GM12878 (cell line): ENCODE measurements at places on chromosomes 3 and 15.
A peak's percentile ranks its signal among the peaks of the same experiment; 100 is the strongest.

- no peak for DNase-seq
Measured at GRCh38 chr15:92709110-92709790, 53.7 kb upstream of the FAM174B start.

DNA sequence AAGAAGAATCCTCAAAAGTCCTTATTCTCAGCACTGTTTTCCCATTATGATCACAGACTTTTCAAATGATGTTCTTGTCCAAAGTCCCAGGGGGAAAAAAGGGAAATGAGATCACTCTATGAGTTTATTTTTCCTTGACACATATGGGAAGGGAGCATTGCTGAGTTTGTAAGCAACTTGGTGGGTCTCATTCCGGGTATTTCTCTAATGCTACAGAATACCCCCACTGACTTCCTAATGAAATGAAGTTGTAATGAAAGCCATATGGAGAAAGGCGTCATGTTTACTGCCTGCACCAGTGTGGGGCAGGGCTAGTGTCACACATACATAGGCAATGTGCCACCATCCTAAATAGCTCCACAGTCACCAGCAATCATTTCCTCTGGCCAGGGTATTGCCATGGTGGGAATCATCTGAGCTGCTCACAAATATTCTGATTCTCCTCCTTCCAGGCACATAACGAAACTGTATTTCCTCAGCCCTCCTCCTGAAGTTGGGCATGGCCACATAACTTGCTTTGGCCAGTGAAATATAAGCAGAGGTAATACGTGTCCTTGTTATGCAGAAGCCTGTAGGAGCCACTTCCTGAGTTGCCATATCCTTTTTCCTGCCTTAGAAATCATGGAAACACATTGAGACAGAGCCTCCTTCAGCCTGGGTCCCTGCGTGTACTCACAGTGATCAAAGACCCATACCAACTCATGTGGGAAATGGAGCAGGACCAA is 41.0 kb upstream of the C15orf61 start:
- DNase-seq, result no peak

GRCh38 chr15:87300146-87300545 is 956.4 kb downstream of the NTRK3 start:
- DNase-seq, result no peak

DNA sequence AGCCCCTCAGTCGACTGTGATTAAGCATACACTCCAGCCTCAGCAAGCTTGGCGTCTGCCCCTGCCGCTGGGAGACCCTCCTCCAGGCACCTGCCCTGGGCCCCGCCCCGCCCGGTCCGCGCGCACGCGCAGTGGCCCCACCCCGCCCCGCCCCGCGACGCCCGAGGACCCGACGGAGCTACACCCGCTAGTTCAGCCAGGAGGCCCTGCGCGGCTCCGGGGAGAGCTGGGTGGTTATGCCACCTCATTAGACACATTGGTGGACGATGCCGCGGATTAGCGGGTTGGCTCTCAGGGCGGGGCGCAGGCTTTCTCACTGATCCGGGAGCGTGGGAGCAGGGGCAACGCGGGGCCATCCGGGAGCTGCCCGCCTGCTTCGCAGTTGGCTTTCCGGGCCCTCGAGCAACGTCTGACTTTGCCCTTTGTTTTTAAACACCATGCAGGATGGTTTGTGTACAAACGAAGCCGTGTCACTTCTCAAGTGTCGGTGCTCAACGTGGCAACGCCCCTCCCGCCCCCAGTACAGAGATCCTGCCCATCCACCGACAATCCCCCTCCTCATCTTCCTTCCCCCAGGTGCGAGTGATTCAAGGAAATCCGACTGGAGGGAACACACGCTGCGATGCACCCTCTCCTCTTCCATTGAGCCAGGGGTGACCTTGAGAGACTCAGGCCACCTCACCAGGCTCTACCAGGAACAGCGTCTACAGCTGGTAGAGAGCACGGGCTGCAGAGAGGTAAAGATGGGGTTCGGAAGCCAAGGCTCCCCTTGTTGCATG is 109.3 kb downstream of the SHQ1 start:
- DNase-seq, result no peak

- no peak for DNase-seq
Measured at GRCh38 chr3:50294492-50295403, 2.5 kb upstream of the IFRD2 start.

DNA sequence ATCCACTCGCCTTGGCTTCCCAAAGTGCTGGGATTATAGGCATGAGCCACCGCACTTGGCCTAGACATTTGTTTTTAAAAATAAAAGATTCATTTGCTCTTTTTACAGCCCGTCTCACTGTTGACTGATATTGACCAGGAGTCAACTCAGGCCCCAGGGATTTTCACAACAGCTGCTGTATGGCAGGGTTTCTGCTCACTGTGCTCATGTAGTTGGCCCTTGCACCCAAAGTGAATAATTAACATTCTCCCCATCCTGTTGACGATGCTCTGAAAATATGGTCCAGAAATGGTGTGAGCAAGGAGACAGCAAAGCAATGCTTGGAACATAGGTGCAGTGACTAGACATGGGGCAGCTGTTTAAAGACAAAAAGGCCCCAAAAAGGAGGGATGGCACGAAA is 2.9 kb upstream of the CCR5 start:
- DNase-seq, result no peak

GRCh38 chr3:46102059-46102779 is 74.9 kb upstream of the XCR1 start:
- DNase-seq, result no peak

DNA sequence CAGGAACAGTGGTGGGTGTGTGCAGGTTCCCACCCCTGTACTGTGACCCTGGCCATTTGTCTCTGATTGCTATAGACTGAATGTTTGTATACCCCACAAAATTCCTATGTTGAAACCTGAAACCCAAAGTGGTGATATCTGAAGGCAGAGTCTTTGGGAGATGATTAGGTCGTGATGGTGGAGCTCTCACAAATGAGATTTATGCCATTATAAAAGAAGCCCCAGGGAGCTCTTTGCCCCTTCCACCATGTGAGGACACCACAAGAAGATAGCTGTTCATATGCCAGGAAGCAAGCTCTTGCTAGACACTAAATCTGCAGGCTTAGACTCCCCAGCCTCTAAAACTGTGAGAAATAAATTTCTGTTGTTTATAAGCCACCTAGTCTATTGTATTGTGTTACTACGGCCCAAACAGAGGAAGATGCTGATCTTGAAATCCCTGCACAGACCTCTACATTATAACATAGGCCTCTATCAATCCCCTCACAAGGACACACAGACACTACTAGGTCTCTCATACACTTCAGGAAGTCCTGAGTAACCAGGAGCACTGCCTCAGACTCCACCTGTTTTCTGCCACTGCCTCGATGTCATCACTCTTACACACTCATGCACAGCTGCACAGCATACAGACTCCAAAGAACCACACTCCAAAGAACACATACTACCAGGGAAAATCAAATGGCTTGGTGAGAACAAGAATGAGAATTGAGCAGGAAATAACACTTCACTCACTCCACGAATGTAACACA is 14.7 kb downstream of the IGSF11 start:
- DNase-seq, result no peak

- DNase-seq, result no peak
Measured at GRCh38 chr3:72519946-72520604, 328.2 kb downstream of the SHQ1 start.

GRCh38 chr15:79874242-79874641 is 22.6 kb downstream of the MTHFS start:
- DNase-seq, result no peak

DNA sequence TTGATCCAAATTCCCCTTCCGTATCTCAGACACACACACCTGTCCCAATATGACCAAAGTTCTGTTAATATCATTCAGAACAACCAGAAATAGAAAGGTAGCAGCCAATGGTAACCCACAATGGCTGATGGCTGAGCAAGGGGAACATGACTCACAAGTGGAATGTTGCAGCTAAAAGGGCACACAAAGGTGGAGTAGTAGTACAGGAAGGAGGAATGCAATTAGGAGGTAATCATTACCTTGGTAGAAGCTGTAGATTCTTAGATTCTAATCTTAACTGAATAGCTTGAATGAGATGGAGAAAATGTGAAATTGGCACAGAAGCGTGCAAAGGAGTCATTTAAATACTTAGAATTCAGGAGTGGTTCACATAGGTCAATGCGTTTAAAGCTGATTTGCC is 347.9 kb downstream of the NR2F2 start:
- DNase-seq, result no peak

GRCh38 chr15:32834156-32834555 is 116.4 kb downstream of the GREM1 start:
- peak; percentile 39 for DNase-seq

DNA sequence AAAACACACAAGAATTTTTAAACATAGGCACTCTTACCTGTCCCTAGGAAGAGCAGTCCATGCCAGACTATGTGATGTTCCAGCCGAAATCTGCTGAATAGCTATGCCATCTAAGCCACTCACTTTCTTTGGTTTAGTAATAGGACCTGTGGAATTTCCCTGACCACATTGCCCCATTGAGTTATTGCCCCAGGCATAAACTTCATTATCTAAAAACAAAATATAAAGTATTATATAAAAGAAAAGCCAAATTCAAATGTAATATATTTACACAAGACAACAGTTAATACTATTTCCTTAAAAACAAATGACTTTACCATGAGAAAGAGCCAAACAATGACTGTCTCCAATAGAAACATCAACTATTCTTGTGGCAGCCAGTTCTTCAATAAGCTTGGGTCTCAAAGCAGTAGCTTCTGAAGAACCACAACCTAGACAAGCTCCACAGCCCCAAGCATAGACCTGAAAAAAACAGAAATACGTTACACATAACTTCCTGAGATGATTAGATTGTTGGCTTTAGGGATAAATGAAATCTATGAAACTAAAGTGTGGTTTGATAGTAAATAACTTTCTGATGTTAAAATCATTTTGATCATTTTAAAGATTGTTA is 84.3 kb downstream of the HERC1 start:
- DNase-seq, result no peak
